ENCODE measurements at places on chromosomes 13 and 19.

DNA sequence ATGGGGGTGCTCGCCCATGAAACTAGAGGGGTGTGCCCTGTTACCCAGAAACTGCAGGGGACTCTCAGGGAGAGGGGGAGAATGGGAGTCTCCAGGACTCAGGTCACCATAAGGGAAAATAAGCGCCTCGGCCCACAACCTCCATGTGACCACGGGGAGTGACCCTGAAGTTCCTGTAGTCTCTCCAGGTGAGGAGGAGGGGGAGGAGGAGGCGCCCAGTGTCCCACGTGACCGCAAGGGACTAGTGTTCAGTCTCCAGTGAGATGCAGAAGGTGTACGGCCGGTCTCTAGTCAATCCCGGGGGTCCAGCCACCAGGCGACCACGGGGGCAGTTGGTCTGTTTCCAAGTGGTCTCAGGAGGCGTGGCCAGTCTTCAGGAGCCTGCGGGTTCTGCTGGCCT, 16.0 kb downstream of the TM6SF2 start:
- DNase-seq: no peak

DNA sequence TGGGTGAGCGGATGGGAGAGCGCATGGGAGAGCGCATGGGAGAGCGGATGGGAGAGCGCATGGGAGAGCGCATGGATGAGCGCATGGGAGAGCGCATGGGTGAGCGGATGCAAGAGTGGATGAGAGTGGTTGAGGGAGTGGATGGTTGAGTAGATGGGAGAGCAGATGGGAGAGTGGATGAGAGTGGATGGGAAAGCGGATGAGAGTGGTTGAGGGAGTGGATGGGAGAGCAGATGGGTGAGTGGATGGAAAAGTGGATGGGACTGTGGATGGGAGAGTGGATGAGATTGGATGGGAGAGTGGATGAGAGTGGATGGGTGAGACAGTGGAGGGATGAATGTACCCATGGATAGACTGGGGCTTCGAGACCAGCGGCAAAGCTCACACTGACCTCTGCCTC, 8.6 kb upstream of the TEKTIP1 start:
- no peak for DNase-seq

DNA sequence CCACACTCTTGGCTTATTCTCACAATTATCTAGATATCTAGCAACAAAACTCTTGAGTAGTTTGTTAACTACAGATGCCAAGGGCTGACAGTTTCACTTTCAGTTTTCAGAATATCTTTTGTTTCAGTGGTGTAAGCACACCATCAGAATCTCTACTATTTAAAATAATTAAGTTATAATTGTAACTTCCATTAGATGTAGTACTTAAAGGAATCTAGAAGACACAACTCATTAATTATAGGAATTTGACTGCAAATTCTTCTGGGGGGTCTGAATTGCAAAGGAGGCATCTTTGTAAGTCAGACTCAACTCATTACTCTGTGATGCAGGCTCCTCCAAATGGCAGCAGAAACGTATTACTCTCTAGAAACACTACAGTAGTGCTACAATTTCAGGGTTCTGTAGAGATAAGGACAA, 44.9 kb upstream of the USPL1 start:
- DNase-seq: no peak

- DNase-seq: no peak
These were observed 36.4 kb downstream of the MAU2 start for GRCh38 chr19:19356901-19357566.

DNA sequence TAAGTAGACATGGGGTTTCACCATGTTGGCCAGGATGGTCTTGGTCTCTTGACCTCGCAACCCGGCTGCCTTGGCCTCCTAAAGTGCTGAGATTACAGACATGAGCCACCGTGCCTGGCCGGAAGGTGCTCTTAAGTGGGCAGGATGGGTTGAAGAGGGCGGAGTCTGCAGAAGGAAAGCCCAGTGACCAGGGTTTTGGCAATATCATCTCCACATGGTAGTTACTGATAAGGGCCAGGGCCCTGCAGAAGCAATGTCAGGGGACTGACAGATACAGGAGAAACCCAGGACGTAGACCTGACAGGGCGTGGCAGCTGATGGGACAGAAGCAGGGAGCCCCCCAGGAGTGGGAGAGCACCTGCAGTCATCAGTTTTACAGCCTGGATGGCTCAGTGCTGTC, 45.7 kb upstream of the RNF113B start:
- no peak for DNase-seq

- no peak for DNase-seq
These were observed at the start of gene FGF21 for GRCh38 chr19:48755084-48755641. FGF21 (plus strand) TSS chr19:48755524; CDS start chr19:48756237, 713 bp downstream.

DNA sequence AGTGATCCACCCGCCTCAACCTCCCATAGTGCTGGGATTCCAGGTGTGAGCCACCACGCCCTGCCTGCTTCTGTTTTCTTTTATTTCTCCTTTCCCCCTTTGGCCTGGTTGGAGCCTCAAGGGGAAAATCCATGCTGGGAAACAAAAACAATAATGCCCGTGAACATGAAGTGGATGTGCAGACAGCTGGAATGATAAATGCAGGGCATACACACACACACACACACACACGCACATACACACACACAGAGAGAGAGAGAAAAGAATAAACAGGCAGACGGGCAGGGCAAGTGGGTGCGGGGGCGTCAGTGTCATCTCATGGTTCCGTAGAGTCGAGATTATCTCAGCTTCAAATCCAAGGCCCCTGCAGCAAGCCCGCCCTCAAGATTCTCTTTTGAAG, 4.4 kb upstream of the PLEKHF1 start:
- DNase-seq: no peak

DNA sequence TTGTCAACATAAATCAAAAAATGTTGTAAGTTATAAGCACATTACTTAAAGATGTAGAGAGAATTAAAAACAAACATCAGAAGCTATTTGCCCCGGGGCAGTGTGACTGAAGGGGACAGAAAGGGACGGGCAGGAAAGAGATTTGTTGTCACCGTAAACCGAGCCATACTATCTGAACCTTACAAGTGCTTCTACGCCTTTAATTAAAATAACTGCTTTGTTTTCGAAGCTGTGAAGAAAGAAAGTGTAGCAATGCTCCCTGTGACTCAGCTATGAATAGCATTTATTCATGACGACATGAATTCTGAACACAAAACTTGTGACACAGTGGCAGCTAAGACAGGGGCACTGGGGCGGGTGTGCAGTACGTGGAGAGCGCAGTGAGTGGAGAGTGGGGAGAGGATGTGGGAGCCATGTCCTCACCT, 30.0 kb downstream of the ZNF787 start:
- DNase-seq: no peak

- DNase-seq: no peak
These were observed 564.5 kb downstream of the FGF9 start for GRCh38 chr13:22235285-22235949.

DNA sequence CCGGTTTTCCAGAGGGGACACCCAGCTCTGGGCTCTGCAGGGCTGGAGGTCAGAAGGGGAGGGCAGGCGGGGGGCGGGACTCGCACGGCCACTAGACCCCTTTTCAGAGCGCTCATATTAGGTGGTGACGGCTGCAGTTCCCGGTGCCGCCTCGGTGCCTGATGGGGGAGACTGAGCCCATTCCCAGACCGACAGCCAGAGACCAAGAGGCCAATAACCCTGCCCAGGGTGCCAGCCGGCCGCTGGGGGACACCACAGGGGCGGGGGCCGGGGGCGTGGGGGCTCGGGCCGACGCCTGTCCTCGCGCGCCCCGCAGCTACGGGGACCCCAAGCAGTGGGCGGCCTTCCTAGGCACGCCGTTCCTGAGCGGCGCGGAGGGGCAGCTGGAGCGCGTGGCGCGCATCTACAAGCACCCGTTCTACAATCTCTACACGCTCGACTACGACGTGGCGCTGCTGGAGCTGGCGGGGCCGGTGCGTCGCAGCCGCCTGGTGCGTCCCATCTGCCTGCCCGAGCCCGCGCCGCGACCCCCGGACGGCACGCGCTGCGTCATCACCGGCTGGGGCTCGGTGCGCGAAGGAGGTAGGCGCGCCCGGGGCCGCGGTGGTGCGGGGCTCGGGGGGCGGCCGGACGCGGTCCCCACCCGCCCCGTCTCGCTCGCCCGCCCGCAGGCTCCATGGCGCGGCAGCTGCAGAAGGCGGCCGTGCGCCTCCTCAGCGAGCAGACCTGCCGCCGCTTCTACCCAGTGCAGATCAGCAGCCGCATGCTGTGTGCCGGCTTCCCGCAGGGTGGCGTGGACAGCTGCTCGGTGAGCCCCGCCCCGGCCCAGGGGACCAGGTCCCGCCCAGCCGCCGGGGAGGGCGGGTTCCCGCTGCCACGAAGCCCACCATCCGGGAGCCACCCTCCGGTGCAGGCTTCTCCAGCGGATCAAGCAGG, 2.4 kb downstream of the TIMM13 start:
- peak; percentile 1 for DNase-seq

DNA sequence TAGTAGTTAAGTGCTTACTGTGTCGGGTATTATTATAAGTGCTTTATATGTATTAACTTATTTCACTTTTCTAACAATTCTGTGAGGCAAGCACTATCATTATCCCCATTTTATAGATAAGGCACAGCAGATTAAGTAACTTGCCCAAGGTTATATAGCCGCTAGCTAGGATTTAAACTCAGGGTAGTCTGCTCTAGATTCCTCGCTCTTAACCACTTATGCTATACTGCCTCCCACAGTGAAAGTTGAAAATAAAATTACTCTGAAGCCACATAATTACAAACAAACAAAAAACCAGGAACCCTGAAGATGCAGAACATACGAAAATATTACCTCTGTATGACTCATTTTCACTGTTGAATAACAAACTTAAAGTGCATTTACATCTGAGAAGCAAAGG, 3.9 kb downstream of the TEX30 start:
- DNase-seq: no peak

- DNase-seq: no peak
These were observed 21.5 kb downstream of the STARD13 start for GRCh38 chr13:33263976-33264619.

DNA sequence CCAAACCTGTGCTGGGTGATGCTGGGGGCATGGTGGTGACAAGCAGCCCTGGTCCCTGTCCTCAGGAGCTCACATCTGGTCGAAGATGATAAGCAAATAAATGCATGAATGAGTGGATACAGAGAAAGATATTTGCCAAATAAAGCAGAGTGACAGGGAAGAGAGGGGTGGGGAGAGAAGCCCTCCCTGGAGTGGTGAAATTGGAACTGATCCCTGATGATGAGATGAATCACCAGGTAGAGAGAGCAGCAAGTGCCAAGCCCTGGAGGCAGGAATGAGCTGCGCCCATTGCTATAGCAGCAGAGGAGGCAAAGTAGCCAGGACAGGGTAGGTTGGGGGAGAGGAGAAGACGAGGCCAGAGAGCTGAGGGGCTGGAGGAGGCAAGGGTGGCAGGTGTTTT, 13.7 kb downstream of the FXYD5 start:
- no peak for DNase-seq

DNA sequence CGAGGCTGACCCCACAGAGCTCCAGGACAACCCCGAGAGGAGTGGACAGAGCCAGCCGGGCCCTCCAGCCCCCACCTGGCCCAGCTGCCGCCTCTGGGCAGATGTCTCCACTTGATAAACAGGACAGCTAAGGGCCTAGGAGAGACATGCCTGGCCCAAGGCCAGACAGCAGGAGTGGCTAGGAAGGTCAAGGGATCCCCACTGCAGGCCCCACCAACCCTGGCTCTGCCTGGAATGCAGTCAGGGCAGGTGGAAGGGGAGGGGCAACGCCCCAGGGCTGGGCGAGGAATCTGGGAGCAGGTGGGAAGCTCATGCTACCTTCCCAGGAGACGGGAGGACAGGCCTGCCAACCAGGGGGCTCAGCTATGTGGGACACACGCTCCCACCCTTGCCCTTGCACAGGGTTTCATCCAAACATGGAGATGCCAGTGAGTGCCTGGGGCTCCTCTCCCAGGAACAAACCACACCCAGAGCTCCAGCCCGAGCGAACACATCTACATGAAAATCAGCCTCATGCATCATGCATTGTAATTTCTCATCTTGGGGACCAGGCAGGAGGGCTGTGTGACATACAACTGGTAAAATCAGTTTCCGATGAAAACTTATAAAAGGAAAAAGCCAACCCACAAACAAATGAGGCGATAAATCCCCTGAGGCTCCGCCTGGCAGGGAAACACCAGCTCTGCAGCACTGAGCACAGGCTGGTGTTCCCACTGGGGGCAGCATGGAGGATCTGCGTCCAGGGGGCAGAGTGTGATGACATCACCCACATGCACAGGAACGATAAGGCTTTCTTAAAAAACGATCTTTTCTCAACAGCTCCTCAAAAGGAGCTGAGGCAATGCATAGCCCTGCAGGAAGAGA, 25.0 kb downstream of the SH3GL1 start:
- no peak for DNase-seq

GRCh38 chr13:76703621-76704288, 182.4 kb downstream of the KCTD12 start:
- no peak for DNase-seq

Data from AG04449 (cell line).